T-helper 2 cell (primary cell): ENCODE measurements at places on chromosomes 5 and 9.

- DNase-seq = no peak
Measured at GRCh38 chr9:129716091-129716490, 36.8 kb downstream of the PTGES start.

- no peak for DNase-seq
Measured at GRCh38 chr5:149195337-149195887, 54.1 kb downstream of the ABLIM3 start.

GRCh38 chr9:109482391-109482916, 15.7 kb downstream of the PTPN3 start:
- DNase-seq = no peak

- DNase-seq = no peak
Measured at GRCh38 chr5:128904805-128905567, 60.3 kb upstream of the SLC27A6 start.

- no peak for DNase-seq
Measured at GRCh38 chr9:71676460-71676859, 91.9 kb downstream of the CEMIP2 start.

GRCh38 chr5:148740966-148741742, 85.3 kb upstream of the ADRB2 start:
- DNase-seq = no peak

GRCh38 chr9:89606624-89607311, 2.0 kb downstream of the GADD45G start:
- DNase-seq = peak; percentile 13

GRCh38 chr5:173495225-173495904, 121.1 kb downstream of the BOD1 start:
- no peak for DNase-seq

DNA sequence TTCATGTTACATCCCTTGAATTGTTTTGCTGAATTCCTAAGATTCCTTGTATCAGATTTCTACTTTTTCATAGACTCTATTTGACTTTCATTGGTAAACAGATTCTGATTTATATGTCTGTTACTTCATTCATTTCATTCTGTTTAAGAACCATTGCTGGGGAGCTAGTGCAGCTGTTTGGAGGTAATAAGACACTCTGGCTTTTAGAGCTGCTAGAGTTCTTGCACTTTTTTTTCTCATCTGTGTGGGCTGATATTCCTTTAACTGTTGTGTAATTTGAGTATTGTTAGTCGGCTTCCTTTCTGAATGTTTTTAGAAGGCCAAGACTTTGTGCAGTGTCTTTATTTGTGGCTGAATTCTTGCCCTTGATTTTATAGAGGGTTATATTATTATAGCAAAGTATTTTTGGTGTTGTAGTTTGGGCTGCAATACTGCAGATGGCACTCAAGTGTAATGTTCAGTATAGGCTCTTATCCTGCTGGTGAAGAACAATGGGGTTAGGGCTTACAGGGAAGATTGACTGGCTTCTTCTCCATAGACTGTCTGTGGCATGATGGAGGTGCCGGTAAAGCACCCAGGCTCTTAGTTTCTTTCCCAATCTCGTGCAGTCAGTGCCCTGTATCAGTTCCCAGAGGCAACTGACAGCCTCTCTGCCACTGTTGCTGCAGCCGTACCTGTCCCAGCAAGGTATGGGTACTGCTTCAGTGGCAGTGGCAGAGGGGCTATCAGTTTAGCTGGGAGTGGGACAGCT, 162.2 kb downstream of the OXCT1 start:
- DNase-seq = no peak

DNA sequence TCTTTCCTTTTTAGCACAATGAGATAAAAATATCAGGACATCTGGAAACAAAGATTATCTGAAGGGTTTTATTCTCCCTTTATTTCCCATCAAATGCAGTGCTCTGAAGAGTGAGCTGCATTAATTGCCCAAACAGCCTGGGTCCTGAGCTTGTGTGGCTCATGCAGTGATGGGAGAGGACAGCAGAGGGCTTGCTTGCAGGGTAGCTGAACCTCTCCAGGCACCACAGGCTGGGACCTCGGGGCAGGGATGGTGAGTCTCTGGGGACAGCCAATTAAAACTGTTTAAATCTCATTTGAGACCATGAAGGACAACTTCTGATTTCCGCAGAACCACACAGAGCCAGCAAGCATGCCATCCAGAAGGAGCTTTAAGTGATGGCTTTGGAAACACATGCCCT, 71.2 kb downstream of the PLAC8L1 start:
- DNase-seq = no peak

DNA sequence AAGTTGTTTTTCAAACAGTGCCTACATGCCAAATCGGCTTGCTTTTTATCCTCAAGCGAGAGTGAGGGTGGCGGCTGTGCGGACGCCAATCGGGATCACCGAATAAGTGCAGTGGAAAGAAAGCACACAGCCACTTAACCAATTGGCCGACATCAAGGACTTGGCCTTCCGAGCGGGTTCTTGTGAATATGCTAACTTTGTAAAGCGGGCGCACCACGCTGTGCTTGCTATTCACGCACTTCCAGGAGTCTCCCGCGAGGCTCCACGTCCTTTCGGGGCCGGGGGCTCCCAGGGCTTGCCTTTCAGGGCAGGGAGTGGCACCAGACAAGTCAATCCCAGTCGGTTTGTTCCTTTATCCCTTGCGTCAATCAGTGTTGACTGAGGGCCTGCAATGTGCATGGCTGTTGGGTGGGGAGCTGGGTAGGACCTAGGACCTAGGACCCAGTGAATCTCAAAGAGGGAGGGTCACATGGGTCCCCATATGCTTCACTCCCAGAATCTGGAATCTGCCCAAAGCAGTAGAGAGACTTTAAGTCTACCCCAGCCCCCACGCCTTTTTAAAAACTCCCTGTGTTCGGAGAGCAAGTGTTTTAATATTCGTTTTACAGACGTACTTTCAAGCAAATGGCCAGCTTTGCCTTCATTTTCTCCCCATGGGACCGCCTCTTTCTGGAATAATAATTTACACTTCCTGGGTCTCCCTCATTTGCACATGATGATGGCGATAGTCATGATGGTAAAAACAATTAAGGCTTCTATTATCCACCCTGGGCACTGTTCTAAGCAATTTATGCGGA, 2.0 kb upstream of the GCNT4 start:
- no peak for DNase-seq

GRCh38 chr9:135614821-135615665, 24.3 kb downstream of the GLT6D1 start:
- no peak for DNase-seq

DNA sequence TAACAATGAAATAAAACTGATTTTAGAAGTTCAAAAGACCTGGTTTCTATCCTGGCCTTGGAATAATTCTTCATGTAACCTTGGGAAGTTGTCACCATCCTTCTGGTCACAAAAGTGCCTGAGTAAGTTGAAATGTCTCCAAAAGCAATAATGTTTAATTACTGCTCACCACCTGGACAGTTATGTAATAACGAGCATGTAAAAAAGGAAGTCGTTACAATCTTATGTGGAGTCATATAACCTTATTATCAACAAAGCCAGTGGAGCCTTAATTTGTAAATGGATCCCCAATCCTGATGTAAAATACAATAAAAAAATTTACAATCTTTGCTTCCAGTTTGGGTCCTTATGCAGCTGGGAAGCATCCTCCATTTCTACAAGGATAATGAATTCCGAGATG, 64.2 kb upstream of the GPR151 start:
- DNase-seq = no peak

- DNase-seq = peak; percentile 0
Measured at GRCh38 chr5:42005561-42006153, 80.6 kb downstream of the FBXO4 start.

DNA sequence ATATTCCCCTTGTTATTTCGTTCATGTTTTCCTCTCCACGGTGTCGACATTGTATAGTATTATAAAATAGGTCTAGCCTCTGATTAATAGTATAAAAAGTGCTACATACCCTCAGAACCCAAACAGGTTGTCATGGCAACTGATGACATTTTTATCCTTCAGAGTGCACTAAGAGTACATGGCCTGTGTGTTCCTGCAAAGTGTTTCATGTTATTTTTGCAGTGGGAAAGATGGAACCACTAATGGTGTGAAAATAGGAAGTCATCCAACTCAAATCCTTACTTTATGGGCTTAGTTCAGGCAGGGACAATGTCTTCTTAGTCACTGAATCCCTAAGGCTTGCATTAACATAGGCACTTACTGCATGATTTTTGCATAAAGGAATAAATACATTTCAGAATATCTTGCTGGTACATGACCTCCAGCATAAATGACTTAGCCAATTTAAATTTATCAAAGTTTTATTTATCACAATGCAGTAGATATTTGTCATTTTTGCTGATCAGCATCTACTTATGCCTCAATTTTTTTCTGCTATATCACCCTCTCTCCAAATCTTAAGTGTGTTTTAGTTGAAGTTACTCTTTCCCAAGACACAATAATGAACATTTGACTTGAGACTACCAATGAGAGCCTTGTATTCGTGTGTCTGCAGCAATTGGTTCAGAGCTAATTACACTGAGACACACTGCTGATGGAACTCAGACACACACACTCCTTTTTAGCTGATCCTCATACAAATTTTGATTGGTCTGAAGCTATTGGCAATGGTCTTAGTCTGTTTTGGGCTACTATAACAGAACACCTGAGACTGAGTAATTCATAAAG, 243.7 kb downstream of the KCTD16 start:
- DNase-seq = no peak

- DNase-seq = no peak
Measured at GRCh38 chr5:2193542-2194235, 311.0 kb upstream of the IRX4 start.

DNA sequence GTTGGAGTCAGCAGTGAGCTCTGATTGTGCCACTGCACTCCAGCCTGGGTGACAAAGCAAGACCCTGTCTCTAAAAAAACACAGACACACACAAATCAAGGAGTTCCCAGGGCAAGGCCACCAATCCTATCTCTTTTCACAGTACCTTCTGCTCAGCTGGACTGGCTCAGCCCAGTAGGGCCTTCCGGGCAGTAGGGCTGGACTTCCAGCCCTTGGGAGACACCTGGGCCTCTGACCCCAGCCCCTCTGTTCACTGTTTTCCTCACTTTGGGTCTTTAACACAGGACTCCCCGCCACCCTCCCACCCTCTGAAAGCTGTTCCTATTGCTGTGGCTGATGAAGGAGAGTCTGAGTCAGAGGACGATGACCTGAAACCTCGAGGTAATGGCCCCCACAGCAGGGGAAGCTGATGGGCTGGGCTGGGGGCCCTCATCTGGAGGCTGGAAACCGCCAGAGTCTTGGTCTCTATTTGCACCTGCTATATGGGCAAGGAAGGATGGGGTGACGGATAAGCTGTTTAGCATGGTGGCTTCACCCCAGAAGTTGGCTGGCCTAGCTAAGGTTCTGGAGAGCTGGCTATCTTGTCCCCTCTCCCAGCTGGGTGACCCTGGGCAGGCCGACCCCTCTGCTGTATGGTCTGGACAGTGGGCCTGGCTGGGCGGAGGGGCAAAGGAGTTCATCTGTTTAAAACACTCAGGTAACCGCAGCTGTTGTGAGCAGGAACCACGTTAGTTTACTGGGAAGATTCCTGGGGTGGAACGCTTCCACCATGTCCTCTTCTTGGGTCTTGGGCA, 25.6 kb downstream of the USP20 start:
- DNase-seq = no peak

GRCh38 chr9:86747711-86748110, 199.6 kb downstream of the GAS1 start:
- DNase-seq = no peak

GRCh38 chr9:4062966-4063365, 236.9 kb downstream of the GLIS3 start:
- no peak for DNase-seq

DNA sequence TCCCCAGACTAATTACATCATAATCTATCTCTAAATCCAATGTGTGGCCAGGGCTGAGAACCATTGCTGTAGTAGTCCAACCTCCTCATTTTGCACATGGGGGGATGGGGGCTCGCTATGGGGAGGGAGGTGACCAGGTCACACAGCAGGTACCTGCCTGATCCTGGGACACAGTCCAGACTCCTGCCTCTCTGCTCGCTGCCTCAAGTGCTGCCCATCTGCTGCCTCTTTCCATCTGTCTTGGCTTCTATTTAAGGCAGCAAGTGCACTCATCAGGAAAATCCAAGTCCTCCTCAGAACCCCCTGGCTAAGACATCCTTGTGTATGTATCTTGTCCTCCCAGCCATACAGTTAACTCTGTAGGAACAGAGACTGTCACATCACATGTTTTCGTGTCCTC, 57.7 kb upstream of the FRRS1L start:
- no peak for DNase-seq

- DNase-seq = no peak
Measured at GRCh38 chr5:72283358-72283757, 36.7 kb downstream of the MRPS27 start.

GRCh38 chr5:180823940-180824629, 21.5 kb upstream of the MGAT1 start:
- no peak for DNase-seq

GRCh38 chr5:89690331-89690730, 719.2 kb downstream of the CETN3 start:
- DNase-seq = no peak
